ENCODE measurements at places on chromosomes 6 and 20.

DNA sequence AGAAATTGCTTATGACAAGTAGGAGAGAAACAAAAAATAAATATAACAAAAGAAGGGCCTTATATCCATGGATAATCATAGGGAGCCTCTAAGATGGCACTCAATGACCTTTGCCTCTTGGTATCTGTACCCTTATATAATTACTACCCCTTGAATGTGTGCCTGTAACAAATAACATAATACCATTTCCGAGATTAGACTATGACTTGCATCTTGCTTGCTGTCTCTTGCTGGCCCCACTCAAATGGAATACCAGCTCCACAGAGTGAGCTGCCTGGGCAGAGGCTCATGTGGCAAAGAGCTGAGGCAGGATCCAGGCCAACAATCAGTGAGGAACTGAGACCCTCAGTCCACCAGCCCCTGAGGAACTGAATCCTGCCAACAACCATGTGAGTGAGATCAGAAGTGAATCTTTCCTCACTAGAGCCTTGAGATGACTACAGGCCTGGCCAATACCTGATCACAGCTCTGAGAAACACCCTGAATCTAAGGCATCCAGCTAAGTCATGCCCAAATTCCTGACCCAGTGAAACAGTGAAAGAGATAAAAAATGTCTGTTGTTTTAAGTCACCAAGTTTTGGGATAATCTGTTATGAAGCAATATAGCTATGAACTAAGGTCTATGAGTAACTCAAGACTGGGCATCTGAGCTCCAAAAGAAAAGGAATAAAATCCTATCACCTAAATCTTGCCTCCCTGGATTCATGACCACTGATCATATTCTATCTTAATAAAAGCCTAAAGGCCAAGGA, 5.5 kb downstream of the KATNA1 start:
- DNase-seq: no peak

DNA sequence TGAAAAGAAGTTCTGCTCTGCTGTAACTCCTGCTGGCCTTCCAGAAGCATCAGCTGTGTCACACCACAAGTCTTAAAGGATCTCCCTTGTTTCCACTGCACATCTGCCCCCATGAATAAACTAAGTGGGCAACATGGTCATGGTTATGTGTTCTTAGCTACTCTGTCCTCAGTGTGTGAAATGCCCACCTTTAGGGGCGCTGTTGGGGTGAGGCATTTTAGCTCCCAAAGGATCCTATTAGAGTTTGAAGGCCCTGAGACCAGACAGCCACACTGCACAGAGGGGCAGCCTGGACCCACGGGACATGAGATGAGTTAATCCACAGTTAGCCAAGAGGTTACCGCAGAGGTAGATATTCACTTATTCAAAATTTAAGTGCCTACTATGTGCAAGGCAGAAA, 294.3 kb upstream of the QKI start:
- DNase-seq: no peak

DNA sequence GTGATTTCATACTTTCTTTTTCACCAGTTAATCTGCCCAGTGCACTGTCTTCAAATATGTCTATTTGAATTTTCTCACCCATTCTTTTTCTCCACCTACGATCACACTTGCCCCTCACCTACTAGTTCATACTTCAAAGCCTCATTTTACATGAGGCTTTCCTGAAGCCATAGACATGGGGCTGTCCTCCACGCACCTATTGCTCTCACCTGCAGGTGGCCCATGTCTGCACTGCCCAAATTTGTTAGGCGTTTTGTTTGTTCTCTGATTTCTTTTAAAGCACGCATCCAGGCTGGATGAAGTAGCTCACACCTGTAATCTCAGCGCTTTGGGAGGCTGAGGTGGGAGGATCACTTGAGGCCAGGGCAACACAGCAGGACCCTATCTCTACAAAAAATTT, 106.8 kb upstream of the RIPOR2 start:
- no peak for DNase-seq

- DNase-seq: no peak
These were observed 3.5 kb upstream of the BPI start for GRCh38 chr20:38300438-38300837.

GRCh38 chr6:3164388-3164787, 7.0 kb upstream of the TUBB2A start:
- DNase-seq: no peak

DNA sequence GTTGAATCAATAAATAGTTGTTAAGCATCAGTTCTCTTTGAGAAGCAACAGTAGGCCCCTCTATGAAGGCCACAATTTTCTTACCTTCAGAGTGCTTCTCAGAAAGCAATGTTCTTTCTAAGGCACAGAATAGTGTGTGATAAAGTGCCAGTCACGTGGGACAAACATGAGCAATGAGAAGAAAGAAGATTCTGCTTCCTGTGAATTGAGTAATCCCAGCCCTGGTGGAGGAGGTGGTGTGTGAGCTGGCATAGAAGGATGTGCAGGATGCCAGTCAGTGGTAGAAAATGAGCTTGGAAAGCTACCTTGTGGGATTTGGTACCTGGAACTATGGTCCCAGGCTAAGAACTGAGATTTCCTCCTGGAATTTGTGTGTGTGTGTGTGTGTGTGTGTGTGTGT, 21.7 kb downstream of the KIZ start:
- DNase-seq: no peak

DNA sequence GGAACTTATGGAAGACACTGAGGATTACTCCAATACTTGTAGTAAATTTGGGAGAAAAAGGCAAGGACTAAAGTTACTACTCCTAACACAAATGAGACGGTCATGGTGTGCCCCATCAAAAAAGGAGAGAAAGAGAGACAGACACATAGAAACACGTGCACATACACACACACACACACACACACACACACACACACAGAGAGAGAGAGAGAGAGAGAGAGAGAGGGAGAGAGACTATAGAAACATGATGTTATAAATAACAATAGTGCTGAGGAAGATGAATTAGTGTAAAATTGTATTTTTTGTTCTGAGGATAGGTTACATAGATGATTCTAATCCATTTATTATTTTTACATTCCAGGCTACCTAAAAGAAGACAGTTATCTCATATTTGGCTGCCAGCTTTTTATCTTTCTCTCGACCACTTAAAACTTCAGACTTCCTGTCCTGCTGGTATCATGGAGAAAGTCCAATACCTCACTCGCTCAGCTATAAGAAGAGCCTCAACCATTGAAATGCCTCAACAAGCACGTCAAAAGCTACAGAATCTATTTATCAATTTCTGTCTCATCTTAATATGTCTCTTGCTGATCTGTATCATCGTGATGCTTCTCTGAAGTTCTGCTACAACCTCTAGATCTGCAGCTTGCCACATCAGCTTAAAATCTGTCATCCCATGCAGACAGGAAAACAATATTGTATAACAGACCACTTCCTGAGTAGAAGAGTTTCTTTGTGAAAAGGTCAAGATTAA, 10.5 kb downstream of the PLN start:
- no peak for DNase-seq

DNA sequence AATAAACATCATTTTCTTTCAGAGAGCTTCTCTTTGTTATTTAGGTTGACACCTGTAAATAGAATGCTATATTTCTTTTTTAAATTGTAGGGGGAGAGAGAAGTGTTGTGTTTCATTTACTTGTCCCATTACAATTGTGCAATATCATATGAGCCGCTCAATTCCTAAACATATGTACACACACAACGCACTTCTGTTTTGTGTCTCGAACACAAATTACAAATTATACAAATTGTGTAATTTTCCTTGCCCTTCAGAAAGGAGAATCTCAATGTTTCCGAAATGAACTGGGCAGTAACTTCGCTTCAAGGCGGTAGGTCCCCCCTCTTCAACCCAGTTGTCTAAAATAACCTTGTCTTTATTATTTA, 2.6 kb upstream of the ABT1 start:
- no peak for DNase-seq

DNA sequence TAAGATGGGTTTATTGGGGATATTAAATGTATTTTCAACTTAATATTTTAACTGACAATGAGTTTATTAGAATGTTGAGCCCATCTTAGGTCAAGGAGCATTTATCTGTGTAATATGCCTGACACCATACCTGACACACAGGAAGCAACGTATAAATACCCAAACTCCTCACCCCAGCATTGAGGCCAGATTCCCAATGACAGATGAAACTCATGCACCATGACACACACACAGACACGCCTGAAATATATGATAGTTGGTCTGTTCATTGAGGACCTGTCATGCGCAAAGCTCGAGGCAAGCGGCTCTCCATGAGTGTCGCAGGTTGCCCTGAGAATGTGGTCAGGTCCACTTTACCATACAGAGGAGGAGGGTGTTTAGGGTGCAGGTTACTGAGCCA, 64.1 kb downstream of the GFOD1 start:
- DNase-seq: no peak
